ENCODE measurements at places on chromosomes 1 and 21.
A peak's percentile ranks its signal among the peaks of the same experiment; 100 is the strongest.

GRCh38 chr1:220710333-220710732 is 20.2 kb downstream of the C1orf115 start:
- no peak for DNase-seq

DNA sequence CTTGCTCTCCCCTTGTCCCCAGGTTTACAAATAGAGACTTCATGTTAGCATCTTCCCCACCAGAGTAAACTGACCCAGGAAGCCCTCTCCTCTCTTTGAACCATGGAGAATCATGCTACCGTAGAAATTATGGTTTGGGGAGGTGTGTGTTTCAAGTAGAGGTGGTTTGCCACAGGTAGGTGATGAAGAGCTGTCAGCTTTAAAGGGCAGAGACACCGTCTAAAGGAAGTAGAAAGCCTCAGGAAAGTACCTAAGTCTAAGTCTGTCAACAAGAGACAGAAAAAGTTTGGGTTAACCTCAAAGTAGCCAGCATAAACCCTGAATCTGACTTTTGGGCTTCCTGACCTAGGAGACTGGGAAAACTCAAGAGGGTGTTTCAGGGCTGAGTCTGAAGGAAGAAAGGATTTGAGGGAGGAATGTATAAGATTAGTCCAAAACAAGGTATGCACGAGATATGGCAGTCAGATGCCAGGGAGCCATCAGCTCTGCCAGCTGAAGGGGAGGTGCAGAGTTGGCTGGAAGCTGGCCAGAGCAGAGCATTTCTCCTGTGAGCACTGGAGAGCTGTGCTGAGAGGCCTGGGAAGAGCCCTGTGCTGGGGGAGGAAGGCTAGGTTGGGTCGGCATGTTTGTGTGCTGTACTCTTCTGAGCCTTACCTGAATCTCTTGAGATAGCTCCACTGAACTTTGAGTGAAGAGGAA is 14.3 kb downstream of the ADAMTSL4 start:
- DNase-seq = no peak

GRCh38 chr21:38561205-38561604 is 62.9 kb upstream of the ERG start:
- no peak for DNase-seq

DNA sequence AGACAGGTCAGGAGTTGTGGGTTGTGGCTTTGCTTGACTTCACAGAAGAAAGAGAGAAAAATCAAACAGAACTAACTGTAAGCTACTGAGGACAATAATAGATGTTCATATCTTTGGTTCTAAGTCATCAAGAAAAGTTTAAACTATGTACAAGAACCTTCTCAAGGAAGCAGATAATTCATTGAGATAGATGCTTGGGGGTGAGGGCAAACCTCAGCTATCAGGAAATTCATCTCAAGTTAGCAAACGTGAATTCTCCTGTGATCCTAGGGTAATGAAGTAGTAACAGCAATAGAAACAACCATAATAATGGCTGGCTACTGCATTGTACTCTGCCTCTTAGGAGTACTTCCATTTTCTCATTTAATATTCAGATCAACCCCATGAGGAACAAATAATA is 506.2 kb downstream of the PLPP3 start:
- DNase-seq = no peak

GRCh38 chr1:58441699-58442098 is 104.8 kb downstream of the OMA1 start:
- peak; percentile 15 for DNase-seq

- DNase-seq = no peak
These were observed 14.0 kb upstream of the LHX4 start for GRCh38 chr1:180215856-180216625.

- no peak for DNase-seq
These were observed 73.4 kb downstream of the NTMT2 start for GRCh38 chr1:170219163-170219562.

GRCh38 chr1:202671399-202671798 is 38.9 kb downstream of the SYT2 start:
- no peak for DNase-seq

GRCh38 chr1:155011004-155011416 is 8.4 kb downstream of the ZBTB7B start:
- DNase-seq = no peak

GRCh38 chr1:182143154-182143657 is 81.7 kb upstream of the ZNF648 start:
- peak; percentile 79 for DNase-seq

DNA sequence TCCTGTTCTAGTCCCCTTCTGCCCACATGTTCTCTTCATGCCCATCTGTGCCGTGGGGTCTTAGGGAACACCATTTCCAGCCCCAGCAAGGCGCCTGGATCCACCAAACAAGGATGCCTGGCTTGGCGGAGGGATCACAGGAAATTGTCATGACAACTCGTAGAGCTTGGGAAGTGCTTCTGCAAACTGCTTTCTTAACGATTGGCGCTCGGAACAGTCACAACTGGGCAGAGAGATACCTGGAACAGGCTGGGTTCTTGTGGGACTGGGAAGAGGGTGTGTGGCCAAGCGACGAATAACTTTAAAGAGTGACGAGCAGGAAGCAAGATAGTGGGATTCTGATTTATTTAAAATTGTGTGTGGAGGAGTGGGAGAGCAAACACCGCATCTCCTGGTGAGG is 329.8 kb downstream of the RPS6KC1 start:
- DNase-seq = no peak

- no peak for DNase-seq
These were observed 74.9 kb downstream of the MRPL37 start for GRCh38 chr1:54274881-54275280.

- DNase-seq = no peak
These were observed 32.8 kb upstream of the RUNX1 start for GRCh38 chr21:35081861-35082260.

DNA sequence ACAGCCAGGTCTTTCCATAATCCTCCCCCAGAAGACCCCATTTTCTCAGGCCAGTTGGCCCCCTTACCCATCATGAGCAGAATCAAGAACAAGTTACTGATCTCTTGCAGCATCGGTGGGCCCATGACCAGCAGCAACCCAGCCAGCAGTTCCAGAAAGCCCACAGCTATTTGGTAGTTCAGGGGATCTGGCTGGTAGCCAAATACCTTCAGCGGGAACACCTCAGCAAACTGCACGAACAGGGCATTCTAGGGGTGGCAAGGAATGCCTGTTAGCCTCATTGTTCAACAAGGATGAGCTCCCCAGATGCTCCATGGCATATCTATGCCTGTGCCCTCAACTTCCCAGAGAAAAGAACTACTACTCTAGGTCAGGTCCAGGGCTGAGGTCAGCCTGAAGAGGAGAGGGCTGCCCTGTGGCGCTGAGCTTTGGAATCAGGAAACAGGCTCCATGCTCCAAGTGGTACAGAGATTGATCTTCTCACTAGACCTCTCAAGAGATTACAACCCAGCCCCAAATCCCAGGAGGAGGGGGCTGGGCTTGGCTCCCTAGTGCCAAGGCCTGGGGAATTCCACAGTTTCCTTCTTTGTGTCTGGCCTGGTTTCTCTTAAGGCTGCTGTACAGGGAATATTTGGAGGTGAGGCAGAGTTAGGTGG is 1.3 kb downstream of the TMEM35B start:
- DNase-seq = no peak

- DNase-seq = no peak
These were observed 150.4 kb downstream of the OMA1 start for GRCh38 chr1:58396150-58396549.

DNA sequence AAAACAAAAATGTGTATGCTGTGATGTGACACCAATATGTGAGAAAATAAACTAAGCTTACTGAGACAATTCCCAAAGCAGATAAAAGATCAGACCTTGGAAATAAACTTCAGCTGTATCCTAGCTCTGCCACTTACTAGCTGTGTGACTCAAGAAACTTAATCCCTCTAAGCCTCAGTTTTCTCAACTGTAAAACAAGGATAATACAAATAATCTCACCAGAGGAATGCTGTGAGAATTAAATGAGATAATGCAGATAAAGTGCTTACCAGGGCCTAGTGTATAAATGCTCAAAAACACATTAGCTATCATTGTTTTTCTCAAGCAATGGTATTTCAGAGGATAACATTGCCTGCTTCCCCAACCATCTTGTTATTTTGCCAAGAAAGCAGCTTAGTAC is 2.1 kb downstream of the HEATR1 start:
- DNase-seq = no peak

DNA sequence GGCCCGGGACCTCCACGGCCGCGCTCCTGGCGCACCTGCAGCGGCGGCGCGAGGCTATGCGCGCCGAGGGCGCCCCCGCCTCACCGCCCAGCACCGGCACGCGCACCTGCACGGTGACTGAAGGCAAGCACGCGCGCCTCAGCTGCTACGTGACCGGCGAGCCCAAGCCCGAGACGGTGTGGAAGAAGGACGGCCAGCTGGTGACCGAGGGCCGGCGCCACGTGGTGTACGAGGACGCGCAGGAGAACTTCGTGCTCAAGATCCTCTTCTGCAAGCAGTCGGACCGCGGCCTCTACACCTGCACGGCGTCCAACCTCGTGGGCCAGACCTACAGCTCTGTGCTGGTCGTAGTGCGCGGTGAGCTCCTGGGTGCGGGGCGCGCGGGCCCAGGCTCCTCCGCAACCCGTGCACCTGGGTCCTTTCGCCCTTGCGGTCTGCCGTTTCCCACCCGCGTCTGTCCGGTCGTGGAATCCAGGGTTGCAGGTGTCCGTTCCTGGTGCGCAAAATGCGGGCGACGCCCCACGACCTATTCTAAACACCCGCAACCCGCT is 4.6 kb downstream of the OBSCN start:
- DNase-seq = no peak

- peak; percentile 62 for DNase-seq
These were observed 15.9 kb downstream of the ATF6 start for GRCh38 chr1:161781995-161782394.

GRCh38 chr1:59434336-59434735 is 137.4 kb downstream of the FGGY start:
- peak; percentile 82 for DNase-seq

DNA sequence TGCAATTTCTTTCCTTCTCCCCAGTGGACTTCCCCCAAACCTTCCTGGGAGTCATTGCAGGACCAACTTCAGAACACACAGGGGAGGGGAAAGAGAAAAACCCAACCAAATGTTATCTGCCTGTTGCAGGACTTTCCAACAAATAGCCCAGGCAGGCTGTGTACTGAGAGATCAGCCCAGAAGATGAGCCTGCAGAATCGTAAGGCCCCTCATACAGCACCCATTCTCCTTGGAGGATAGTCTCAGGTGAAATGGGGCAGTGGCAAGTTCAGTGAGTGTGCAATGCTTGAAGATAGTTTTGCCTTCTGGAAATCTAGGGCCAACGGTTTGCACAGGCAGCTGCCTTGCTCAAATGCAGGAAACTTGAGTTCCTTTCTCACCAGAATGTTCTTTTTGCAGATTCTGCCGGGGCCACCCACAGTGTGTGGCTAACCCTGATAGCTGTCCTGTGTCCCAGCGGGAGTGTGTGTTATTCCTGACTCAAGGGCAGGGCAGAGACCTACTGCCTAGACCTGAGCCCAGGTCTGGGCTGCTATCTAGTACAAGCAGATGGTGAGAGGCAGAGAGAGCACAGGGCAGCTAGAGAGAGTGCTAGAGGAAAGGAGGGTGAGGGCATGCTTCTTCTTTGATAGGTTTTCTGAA is 48.8 kb downstream of the GADD45A start:
- DNase-seq = no peak

DNA sequence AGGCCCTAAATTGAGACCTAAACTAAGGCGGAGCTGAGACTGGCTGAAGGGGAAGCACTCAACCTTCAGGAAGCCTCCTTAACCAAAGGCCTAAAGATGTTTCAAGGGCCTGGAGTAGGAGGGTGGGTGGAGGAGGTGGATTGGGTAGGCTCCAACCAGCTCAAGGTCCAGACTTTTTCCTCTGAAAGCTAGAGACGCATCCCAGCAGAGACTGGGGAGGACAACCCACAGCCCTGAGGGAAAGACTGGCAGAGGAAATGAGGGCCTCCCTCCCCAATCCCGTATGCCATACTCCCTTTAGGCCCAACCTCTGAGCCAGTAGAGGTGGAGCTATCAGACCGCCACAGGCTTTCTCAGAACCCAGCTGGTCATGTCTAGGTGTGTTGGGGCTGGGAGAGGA is 1.1 kb downstream of the ECM1 start:
- peak; percentile 70 for DNase-seq

GRCh38 chr1:156623946-156624813 is 5.0 kb downstream of the HAPLN2 start:
- DNase-seq = no peak

DNA sequence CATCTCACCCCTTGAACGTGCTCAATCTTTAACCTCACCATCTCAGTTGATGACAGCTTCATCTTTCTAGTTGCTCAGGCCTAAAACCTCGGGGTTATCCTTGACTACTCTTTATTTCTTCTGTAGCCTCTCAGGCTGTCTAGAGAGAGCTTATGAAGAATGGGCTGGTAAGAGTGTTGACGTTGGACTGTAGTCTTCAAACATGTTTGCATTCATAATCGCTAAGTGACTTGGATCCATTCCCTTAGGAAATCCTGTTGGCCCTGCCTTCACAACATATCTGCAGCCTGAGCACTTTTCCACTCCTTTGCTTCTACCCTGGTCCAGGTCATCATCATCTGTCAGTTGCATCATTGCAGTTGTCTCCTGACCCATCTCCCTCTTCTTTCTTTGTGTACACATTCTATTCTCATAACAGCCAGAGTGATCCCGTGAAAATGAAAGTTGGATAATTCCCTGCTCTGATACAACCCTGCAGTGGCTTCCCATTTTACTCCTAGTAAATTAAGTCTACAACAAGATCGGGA is 10.5 kb downstream of the UCK2 start:
- no peak for DNase-seq

DNA sequence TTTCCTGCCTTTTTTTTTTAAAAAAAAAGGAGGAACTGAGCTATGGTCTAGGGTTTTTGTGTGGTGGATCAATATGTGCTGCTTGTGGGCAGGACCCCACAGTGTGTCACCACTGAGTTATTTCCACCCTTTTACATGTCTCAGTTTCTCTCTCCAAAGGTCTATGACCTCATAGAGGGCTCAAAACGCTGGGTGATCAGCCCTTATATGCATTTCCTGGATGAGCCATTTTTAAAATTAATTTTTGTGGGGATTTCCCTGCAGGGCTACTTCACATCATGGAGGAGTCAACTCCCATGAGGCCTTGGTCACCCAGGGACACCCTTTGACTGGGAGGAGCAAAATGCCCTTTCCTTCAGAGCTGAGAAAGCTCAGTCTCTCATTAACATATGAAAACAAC is 20.7 kb upstream of the HAO2 start:
- DNase-seq = no peak

- DNase-seq = no peak
These were observed 30.6 kb downstream of the LY9 start for GRCh38 chr1:160826546-160826945.

- DNase-seq = peak; percentile 26
These were observed 41.0 kb downstream of the TBX15 start for GRCh38 chr1:118947003-118947765.

GRCh38 chr21:38773099-38774061 is 32.3 kb upstream of the ETS2 start:
- DNase-seq = peak; percentile 82

DNA sequence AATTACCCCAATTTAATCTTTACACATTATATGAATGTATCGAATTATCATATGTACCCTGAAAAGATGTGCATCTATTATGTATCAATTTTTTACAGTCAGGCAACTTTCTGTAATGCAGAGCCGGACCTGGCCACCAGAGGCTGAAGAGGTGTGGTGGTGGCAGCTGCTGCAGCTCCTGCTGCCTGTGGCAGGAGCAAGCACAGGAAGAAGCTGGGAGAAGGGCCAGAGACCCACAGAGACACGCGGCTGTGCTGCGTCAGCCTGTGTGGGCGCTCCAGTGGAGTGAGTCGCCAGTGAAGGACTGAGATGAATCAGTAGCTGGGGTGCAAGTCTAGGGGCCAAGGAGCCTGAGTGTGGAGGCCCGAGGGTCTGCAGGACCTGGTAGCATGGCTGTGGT is 74.3 kb upstream of the COG2 start:
- DNase-seq = no peak

GRCh38 chr1:8947127-8947691 is 1.5 kb downstream of the CA6 start:
- DNase-seq = no peak
